Smooth muscle cell of the pulmonary artery (primary cell): ENCODE measurements at places on chromosomes 6 and 20. TPM values are rescaled to one million over a fixed set of nuclear protein-coding genes. Genes with fewer than 3 reads are reported as not detected.

The PKIB gene
- 6.5 and 35.7 TPM in 2 replicates for total RNA-seq

The RGS17 gene
- total RNA-seq, result 13.9 and 30.3 TPM in 2 replicates

The GMDS gene
- 9.3 and 9.8 TPM in 2 replicates for total RNA-seq

The NMBR gene
- total RNA-seq, result 0.07 TPM in 2 replicates

The UBE3D gene
- total RNA-seq, result 4.6 and 6.2 TPM in 2 replicates

The REPS1 gene
- 22.7 and 28.5 TPM in 2 replicates for total RNA-seq

The TRIM31 gene
- not detected in 2 replicates for total RNA-seq

The DEFB112 gene
- not detected in 2 replicates for total RNA-seq

The HLA-G gene
- 0.26 and 0.36 TPM in 2 replicates for total RNA-seq

The FAXC gene
- total RNA-seq, result 0.26 and 0.59 TPM in 2 replicates

The HLA-DRB5 gene
- total RNA-seq, result not detected in 2 replicates

The GABRR1 gene
- not detected in 2 replicates for total RNA-seq

The DLK2 gene
- total RNA-seq, result 0.20 and 0.86 TPM in 2 replicates

The POM121L2 gene
- total RNA-seq, result not detected in 2 replicates

The DEFB124 gene
- not detected in 2 replicates for total RNA-seq

The PAX1 gene
- total RNA-seq, result not detected in 2 replicates

The GPR6 gene
- not detected in 2 replicates for total RNA-seq

The LY86 gene
- total RNA-seq, result not detected in 2 replicates

The AFDN gene
- total RNA-seq, result 29.1 and 39.5 TPM in 2 replicates

The SYNE1 gene
- 203 and 218 TPM in 2 replicates for total RNA-seq

The SLC17A3 gene
- not detected in 2 replicates for total RNA-seq

The SNAP25 gene
- total RNA-seq, result 0.53 and 1.1 TPM in 2 replicates

The HNF4A gene
- not detected in 2 replicates for total RNA-seq

The ACTR5 gene
- total RNA-seq, result 5.2 and 5.5 TPM in 2 replicates

The ELOVL5 gene
- total RNA-seq, result 89.9 and 103 TPM in 2 replicates

The PTGIS gene
- 121 and 154 TPM in 2 replicates for total RNA-seq

The OXT gene
- total RNA-seq, result not detected in 2 replicates

The BPI gene
- total RNA-seq, result 0.13 and 0.30 TPM in 2 replicates

The ECT2L gene
- total RNA-seq, result 0.07 TPM in 1 of 2 replicates, not detected in the other

The LST1 gene
- total RNA-seq, result 0.23 TPM in 1 of 2 replicates, not detected in the other

The GLP1R gene
- total RNA-seq, result not detected in 2 replicates

The MUC21 gene
- not detected in 2 replicates for total RNA-seq

The CFAP61 gene
- not detected in 2 replicates for total RNA-seq

The ARG1 gene
- not detected in 2 replicates for total RNA-seq

The PRR18 gene
- total RNA-seq, result not detected in 2 replicates

The KHDC1L gene
- total RNA-seq, result not detected in 2 replicates

The ID1 gene
- 54.3 and 178 TPM in 2 replicates for total RNA-seq

The DLL1 gene
- total RNA-seq, result 0.30 and 0.78 TPM in 2 replicates

The HSPA1B gene
- 113 and 154 TPM in 2 replicates for total RNA-seq

The OTOR gene
- not detected in 2 replicates for total RNA-seq

The TOX2 gene
- total RNA-seq, result 1.4 and 2.2 TPM in 2 replicates

The CAGE1 gene
- 0.07 TPM in 2 replicates for total RNA-seq

The TTLL9 gene
- 0.07 TPM in 1 of 2 replicates, not detected in the other for total RNA-seq

The PHF20 gene
- 43.9 and 53.5 TPM in 2 replicates for total RNA-seq

The MYBL2 gene
- total RNA-seq, result 1.3 and 2.4 TPM in 2 replicates

The CALHM6 gene
- 1.5 and 1.9 TPM in 2 replicates for total RNA-seq
